Stimulated activated CD8-positive, alpha-beta memory T cell treated with anti-CD3 and anti-CD28 coated beads, Interleukin-15, amount 100 ng/mL, for 48 hours (primary cell): ENCODE measurements at places on chromosomes 1 and 21.

GRCh38 chr1:37556712-37557196 lies at the start of gene DNALI1:
TSS of gene DNALI1 (plus strand) at chr1:37556940. CDS start at chr1:37556995, 55 bp downstream.
- DNase-seq = no peak

DNA sequence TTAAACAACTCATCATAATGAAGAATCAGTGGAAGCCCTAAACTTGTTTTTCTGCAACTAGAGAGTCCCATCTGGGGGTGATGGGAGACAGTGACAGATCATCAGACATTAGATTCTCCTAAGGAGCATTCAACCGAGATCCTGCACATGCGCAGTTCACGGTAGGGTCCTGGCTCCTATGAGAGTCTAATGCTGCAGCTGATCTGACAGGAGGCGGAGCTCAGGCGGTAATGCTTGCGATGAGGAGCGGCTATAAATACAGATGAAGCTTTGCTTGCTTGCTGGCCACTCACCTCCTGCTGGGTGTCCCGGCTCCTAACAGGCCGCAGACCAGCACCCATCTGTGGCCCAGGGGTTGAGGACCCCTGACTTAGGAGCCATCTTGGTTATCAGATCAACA lies 247.2 kb downstream of the FMN2 start:
- DNase-seq = no peak

GRCh38 chr1:240178366-240178765 lies 86.7 kb downstream of the FMN2 start:
- DNase-seq = no peak

- DNase-seq = no peak
Observed at GRCh38 chr1:224779536-224779935, 149.9 kb upstream of the DNAH14 start.

DNA sequence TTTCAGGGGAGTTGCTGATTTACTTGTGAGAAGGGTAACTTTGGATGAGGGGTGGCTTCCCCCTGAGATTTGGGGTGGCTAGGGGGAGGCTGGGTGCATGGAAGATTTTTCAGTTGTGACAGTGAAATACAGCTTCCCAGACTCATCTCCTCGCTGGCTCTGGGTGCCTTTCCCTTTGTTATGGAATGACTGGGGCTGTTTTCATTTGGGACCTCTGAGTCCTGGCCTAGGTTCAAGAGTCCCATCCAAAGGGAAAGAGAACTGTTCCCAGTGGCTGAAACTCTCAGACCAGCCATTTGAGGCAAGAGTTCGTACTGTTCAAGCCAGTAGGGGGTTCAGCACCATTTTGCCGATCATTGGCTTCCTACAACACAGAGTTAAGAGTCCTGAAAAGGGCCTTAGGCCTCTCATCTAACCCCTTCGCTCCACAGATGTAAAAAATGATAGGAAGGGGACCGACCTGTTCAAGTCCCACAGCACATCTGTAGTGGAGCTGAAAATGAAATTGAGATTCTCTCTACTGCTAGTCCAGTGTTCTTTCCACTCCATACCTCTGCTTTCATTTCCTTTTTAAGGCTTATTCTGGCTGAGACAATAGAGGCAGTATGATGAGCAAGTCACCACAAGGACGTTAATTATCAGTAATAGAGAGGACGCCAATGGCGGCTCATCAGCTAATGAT lies 958 bp downstream of the DDR2 start:
- DNase-seq = no peak

- DNase-seq = no peak
Observed at GRCh38 chr1:71240656-71241055, 159.8 kb upstream of the ZRANB2 start.

- no peak for DNase-seq
Observed at GRCh38 chr1:93592551-93592949, 89.1 kb downstream of the BCAR3 start.

GRCh38 chr1:40868051-40868723 lies 6.0 kb upstream of the CITED4 start:
- DNase-seq = no peak

DNA sequence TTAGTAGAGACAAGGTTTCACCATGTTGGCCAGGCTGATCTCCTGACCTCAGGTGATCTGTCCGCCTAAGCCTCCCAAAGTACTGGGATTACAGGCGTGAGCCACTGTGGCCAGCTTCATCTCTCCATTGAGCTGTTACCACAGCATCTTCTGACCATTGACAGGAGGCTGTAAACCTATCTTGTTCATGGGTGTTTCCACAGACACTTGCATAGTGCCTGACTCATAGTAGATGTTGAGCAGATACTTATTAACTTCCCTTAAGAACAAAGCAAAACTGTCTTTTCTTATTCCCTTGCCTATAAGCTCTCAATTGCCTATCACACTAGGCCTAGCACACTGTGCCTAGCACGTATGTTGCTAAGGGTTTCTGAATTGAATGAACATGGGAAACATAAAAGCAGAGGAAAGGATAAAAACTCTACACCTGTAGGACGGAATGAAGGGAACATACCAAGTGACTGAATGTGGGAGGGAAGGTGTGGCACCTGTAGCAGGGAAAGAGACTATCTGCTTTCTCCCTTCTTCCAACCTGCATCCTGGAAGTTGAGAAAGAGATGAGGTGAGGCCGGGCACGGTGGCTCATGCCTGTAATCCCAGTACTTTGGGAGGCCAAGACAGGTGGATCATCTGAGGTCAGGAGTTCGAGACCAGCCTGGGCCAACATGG lies 1.2 kb upstream of the C1orf54 start:
- no peak for DNase-seq

GRCh38 chr21:34844924-34845238 lies 176.1 kb downstream of the CLIC6 start:
- no peak for DNase-seq

DNA sequence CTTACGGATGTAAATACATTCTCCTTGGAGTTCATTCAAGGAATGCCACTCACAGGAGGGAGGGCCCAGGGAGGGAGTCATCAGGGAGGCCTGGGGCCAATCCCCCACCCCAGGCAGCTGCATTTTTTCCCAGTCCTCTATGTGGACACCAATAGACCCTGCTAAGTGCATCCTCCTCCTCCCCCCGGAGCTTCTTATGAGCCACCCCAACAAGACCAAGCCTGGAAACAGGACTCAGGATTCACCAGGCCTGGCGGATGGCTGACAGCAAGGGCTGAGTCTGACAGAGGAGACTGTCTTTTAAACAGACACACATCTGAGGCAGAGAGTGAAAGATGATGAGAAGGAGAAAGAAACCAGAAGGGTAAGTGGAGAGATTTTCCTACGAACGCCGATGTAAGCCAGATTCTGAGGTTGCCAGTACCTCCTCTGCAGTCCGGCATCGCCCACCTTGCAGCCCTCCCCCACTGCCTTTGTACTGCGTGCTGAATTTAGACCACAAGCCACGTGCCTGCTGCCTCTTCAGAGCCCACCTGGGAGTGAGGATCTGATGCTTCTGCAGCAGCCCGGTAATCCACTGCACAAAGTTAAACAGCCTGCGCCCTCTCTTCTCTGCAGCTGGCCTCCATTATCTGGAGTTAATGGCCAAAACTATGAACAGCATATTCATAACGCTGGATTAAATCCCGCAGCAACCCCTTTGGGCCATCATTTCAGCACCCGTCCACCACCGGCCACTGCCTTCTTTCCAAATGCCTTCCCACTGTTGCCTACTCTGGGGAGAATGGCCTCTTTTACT lies 17.6 kb upstream of the SFPQ start:
- no peak for DNase-seq

DNA sequence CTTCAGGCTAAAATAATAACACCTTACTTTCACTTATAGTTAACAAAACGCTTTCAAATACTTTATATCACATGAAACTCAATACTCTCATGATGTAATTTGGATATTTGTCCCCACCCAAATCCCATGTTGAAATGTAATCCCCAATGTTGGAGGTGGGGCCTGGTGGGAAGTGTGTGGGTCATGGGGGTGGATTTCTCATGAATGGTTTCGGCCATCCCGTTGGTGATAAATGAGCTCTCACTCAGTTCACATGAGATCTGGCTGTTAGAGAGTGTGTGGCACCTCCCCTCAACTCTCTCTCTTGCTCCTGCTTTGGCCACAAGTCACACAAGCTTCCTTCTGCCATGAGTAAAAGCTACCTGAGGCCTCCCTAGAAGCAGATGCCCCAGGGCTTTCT lies 22.5 kb upstream of the PTGFRN start:
- no peak for DNase-seq

DNA sequence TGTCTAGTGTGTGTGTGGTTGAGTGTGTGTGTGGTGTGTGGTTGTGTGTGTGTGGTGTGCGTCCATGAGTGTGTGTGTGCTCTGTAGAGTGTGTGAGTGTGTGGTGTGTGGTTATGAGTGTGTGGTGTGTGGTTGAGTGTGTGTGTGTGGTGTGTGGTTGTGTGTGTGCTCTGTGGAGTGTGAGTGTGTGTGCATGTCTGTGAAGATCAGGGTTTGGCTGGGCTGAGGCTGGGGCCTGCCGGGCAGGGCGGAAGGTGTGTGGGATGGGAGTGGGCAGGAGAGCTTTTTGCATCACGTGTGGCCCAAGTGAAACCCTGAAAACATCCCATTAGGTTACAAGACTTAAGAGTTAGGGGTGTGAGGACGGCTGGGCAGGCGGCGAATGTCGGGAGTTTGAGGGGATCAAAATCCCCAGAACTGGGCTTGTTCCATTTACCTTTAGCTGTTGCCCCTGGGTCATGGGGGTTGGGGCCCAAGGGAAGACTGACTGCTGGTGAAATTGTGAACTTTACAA lies 2.9 kb upstream of the FCMR start:
- DNase-seq = no peak

GRCh38 chr1:35675773-35676172 lies 34.4 kb upstream of the PSMB2 start:
- no peak for DNase-seq
